Thymus (tissue), 14 donors: ENCODE measurements at places on chromosomes 12 and 14. TPM values are rescaled to one million over a fixed set of nuclear protein-coding genes. Genes with fewer than 3 reads are reported as not detected.

CFAP251 gene
- polyA plus RNA-seq: 2.0 TPM

DDN gene
- polyA plus RNA-seq: 0.18 TPM

TCL1B gene
- polyA plus RNA-seq: 0.14 TPM

NOP9 gene
- polyA plus RNA-seq: 7.9 TPM

TAS2R7 gene
- polyA plus RNA-seq: not detected
